ENCODE measurements at places on chromosomes 5 and 9.

DNA sequence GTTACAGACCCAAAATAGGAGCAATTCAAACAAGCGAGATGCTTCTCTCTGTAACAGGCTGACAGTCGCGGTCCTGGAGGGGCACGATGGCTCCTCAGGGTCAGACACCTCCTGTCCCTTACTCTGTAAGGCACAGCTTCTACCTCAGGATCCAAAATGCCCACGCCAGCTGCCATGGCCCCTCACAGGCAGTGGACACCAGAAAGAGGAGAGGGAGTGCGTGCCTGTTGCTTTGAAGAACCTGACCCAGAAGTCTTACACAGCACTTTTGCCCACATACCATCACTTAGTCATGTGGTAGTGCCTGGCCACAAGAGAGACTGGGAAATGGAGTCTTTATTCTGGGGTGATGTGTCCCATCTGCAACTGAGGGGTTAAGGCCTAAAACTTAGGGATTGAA lies 11.6 kb upstream of the ABL1 start:
- DNase-seq = no peak

GRCh38 chr9:97632248-97632984 lies 752 bp downstream of the TSTD2 start:
- peak; percentile 24 for DNase-seq

- DNase-seq = no peak
These were observed at the start of gene PCDHGA12 for GRCh38 chr5:141430332-141431113. TSS of gene PCDHGA12 (plus strand) at chr5:141430507. CDS start at chr5:141430760, 253 bp downstream.

- DNase-seq = no peak
These were observed 194.0 kb downstream of the CRB2 start for GRCh38 chr9:123550012-123550411.

DNA sequence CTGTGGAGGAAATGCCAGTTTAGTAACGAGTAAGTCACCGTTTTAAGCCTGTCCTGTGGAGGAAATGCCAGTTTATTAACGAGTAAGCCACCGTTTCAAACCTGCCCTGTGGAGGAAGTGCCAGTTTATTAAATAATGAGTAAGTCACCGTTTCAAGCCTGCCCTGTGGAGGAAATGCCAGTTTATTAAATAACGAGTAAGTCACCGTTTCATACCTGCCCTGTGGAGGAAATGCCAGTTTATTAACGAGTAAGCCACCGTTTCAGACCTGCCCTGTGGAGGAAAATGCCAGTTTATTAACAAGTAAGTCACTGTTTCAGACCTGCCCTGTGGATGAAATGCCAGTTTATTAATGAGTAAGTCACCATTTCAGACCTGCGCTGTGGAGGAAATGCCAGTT lies 18.9 kb upstream of the PDCD6 start:
- no peak for DNase-seq

GRCh38 chr9:76351006-76351405 lies 43.2 kb downstream of the RFK start:
- no peak for DNase-seq

DNA sequence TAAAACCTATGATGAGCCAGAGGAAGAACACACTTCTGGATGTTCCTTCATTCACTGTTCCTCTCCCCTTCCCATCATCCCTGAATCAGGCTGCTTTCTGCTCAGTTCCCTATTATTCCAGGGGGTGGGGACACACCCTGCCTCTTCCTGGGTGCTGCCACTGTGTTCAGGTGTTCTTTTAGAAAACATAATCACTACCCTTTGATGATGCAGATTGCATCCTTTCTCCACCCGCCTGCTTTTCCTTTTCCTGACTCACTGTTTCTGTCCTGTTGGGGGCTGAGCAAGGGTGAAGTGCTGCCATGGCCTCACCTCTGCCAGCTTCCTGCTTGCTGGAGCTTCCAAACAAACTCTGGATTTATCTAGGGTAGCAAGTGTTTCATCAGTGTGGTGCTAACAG lies 331.9 kb upstream of the GRIA1 start:
- no peak for DNase-seq

DNA sequence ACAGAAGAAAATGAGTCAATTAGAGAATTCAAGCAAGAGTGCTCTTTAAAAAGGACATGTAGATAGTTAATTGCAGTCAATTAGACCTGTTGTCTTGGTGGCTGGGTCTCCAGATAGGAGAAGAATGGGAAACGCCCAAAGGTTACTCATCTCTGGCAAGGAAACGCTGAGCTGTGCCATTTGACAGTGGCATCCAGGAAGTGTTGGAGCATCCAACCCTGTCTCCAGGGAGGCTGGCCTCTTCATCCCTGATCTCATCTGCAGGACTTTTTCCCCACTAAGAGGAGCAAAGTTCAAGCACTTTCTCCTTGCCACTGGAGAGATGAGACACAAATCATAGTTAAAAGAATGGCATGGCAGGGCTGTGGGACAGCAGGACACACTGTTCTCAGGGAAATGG lies 111.7 kb upstream of the MSX2 start:
- DNase-seq = no peak

- no peak for DNase-seq
These were observed 794.6 kb upstream of the ZNF608 start for GRCh38 chr5:125541085-125541484.

GRCh38 chr5:80411589-80412219 lies 3.8 kb downstream of the ZFYVE16 start:
- no peak for DNase-seq

DNA sequence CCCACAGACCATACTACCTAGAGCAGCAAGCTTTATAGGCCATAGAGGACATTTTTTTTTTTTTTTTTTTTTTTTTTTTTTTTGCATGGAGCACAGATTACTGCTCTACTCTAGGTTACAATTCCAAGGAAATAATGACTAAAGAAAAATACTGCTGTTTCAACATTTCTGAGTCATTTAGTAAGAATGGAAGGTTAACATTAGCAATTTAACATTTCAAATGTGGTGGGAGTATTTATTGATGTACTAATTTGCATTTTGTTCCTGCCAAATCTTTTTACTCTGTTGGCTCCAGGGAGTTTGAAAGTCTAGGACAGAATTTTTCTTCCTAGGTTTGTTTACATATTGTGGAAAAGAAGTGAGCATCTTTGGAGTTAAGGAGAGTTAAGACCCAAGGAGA lies 142.1 kb upstream of the CCDC152 start:
- no peak for DNase-seq

- no peak for DNase-seq
These were observed 65.4 kb downstream of the PSMB7 start for GRCh38 chr9:124349675-124350493.

DNA sequence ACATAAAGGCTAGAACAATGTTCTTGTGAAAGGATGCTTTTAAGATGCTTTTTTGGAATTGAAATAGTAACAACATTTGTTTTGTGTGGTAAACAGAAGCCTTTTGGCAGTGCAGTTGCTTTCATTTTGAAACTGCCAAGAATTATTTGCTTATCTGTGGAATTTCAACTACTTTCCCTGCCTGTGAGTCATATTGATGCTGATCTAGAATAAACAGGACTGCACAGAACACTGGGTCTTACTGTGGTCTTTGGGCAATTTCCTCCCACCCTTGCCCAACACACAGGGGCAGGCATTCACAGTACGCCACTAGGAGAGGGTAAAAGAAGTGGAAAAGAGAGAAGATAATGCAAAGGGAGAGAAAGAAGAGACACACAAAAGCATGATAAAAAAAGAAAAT lies 483.7 kb downstream of the ELAVL2 start:
- no peak for DNase-seq

- DNase-seq = no peak
These were observed 153.1 kb downstream of the PCSK1 start for GRCh38 chr5:96279801-96280542.

- DNase-seq = peak; percentile 42
These were observed 1.9 kb upstream of the CRB2 start for GRCh38 chr9:123353984-123354591.

- DNase-seq = peak; percentile 55
These were observed 82.6 kb downstream of the PBX3 start for GRCh38 chr9:125829743-125830142.

DNA sequence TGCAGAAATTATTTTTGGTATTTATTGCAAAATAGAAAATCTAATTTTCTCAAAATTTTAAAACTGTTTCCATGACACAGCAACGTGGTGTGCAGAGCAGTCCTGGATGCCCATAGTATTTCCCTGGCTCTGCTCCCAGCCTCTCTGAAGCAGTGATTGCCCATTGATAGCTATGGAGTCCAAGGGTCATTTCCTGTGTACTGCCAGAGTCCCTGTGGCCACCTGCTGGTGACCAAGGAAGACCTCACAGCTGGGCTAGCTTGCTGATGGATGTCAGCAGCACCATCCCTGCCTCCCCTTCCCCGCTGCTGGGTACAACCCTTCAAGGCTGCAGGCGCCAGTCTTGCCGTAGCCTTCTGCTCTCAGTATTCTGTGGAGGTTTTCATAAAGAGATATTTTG lies 184.1 kb downstream of the DIRAS2 start:
- DNase-seq = no peak

- no peak for DNase-seq
These were observed 97.8 kb upstream of the HAND1 start for GRCh38 chr5:154575546-154576428.

- no peak for DNase-seq
These were observed 17.3 kb upstream of the MSX2 start for GRCh38 chr5:174706997-174707572.

GRCh38 chr9:130172858-130173665 lies 858 bp downstream of the NCS1 start:
- peak; percentile 76 for DNase-seq

- no peak for DNase-seq
These were observed 84.1 kb downstream of the TLE1 start for GRCh38 chr9:81605170-81605670.

DNA sequence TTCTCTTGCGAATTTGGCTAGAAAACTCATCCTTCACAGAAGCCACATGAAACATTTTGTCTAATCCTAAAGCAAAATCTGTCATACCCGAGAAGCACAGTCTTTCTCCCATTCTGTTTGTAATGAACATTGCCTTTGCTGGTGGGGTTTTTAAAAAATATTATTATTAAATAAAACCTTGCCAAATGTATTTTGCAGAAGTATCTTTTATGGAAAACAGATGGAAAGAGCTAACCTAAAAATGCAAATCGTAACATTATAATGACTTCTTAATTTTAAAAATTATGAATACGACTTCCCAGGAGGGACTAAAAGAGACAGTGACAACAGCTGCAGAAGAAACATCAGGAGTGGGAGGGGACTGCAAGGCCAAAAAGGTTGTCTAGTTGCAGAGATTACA lies 246.3 kb upstream of the TAS2R1 start:
- DNase-seq = no peak
